ENCODE measurements at places on chromosomes 1 and 21. TPM values are rescaled to one million over a fixed set of nuclear protein-coding genes. Genes with fewer than 3 reads are reported as not detected.

Gene SLC22A15
- 2.7 TPM for total RNA-seq

Gene SMG5
- total RNA-seq = 89.5 TPM

Gene HRNR
- not detected for total RNA-seq

Gene DISP3
- total RNA-seq = 0.17 TPM

Gene KCNA10
- total RNA-seq = not detected

Gene MXRA8
- total RNA-seq = 6.8 TPM

Gene TBX19
- 2.6 TPM for total RNA-seq

Gene LRRN2
- total RNA-seq = 26.4 TPM

Gene DDR2
- 28.0 TPM for total RNA-seq
